ENCODE measurements at places on chromosomes 6 and 20. TPM values are rescaled to one million over a fixed set of nuclear protein-coding genes. Genes with fewer than 3 reads are reported as not detected.

Gene MOG
- 0.04 TPM for polyA plus RNA-seq

Gene PABPC1L
- polyA plus RNA-seq = 27.4 TPM

Gene PPP1R16B
- polyA plus RNA-seq = 3.5 TPM

DNA sequence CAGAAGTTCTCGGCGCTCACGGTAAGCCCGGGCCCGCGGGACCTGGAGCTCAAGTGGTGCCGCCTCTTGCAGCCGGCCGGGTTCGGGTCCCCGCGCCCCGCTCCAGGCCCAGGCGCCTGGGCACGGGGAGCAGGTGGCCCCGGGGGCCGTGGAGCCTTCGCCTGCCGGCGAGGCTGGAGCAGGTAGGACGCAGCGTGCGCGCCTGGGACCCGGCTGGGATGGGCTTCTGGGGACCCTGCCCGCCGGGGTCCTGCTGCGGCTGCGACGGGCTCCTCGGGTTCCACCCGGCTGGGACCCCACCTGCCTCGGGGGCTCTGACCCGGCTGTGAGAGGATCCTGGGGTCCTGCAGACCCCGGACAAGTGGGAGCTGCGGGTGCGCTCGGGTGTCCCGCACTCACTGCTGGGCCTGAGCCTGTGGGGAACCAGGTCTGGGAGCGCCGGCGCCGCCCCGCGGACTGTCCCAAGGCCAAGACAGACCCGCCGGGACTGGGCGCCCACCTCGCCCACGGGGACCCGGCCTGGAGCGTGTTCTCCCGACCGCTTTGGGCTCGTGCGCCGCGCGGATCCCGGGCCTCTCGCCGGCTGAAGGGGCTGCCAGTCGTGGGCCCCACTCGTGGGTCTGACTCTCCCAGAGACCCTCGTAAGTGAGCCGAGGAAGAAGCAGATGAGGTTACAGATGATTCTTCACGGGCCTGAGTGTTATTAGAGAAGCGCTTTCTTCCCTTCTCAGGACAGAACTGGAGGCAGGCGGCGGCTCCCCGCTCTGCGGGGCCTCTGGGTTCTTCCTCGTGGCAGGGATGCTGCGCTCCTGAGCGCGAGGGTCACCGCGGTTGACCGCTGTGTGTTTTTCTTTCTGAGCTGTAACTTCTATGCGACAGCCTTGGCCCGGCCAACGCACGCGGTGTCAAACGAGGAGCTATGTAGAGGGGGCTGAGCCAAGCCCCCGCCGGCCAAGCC lies 729 bp downstream of the SMOC2 start:
- DNase-seq = no peak

GRCh38 chr6:43772681-43773049 lies 2.7 kb downstream of the VEGFA start:
- no peak for DNase-seq

DNA sequence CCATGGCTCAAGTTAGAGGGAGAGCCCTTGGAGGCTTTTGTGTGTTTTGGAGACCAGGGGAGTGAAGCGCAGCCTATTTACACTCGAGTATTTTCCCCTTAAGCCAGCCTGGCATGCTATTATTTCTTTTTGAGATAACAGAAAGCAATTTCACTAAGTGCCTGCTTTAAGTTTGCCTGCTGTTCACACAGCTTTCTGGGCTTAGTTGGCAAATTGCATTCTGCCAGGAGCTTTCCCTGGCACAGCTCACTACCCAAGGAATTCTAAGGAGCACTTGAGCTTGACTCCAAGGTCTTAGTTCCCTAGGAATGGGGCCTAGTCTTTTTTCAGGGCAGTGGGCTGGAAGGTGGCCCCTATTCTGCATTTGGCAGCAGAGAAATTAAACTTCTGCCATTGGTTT lies 19.0 kb upstream of the ASXL1 start:
- no peak for DNase-seq

GRCh38 chr20:43736588-43737158 lies 9.9 kb upstream of the GTSF1L start:
- DNase-seq = no peak

GRCh38 chr20:51003753-51004152 lies 19.2 kb downstream of the KCNG1 start:
- no peak for DNase-seq

GRCh38 chr6:80321011-80321410 lies 214.5 kb downstream of the BCKDHB start:
- no peak for DNase-seq

Data from large intestine (tissue), 12 donors.